Activated CD8-positive, alpha-beta T cell treated with anti-CD3 and anti-CD28 coated beads for 36 hours (primary cell): ENCODE measurements at places on chromosomes 6 and 20. TPM values are rescaled to one million over a fixed set of nuclear protein-coding genes. Genes with fewer than 3 reads are reported as not detected.

Gene CRISP3
- total RNA-seq = not detected

GRCh38 chr6:44925100-44925739 lies 402.9 kb upstream of the RUNX2 start:
- no peak overlapping the region for H3K4me3 ChIP-seq
- H3K27ac ChIP-seq = peak overlapping the region; percentile 43
- H3K27me3 ChIP-seq = no peaks in the 10 kb centered on the region

Gene SLCO4A1
- 68.4 TPM for total RNA-seq

- no peak overlapping the region for H3K4me3 ChIP-seq
- no peaks in the 10 kb centered on the region for H3K36me3 ChIP-seq
- peaks cover 24% of the 10 kb centered on the region for H3K27me3 ChIP-seq
- H3K27ac ChIP-seq = no peak overlapping the region
- no peak for DNase-seq
These were observed 267.8 kb downstream of the ERMARD start for GRCh38 chr6:170018936-170019817.
